Metanephros (tissue), 2 donors: ENCODE measurements at places on chromosomes 3 and 15. TPM values are rescaled to one million over a fixed set of nuclear protein-coding genes. Genes with fewer than 3 reads are reported as not detected.

The WNT7A gene
- not detected for total RNA-seq

The DCLK3 gene
- total RNA-seq: 0.47 TPM

The MELTF gene
- total RNA-seq: 4.6 TPM

The EBLN2 gene
- total RNA-seq: 12.1 TPM

The LYZL4 gene
- total RNA-seq: not detected

The CPN2 gene
- total RNA-seq: 0.12 TPM
